ENCODE measurements at places on chromosomes 11 and 22. TPM values are rescaled to one million over a fixed set of nuclear protein-coding genes. Genes with fewer than 3 reads are reported as not detected.

Gene TSSK2
- not detected for total RNA-seq

Gene BTG4
- not detected for total RNA-seq

Gene APOL3
- 17.6 TPM for total RNA-seq

Gene KDM4E
- total RNA-seq, result not detected

Gene OVOL1
- not detected for total RNA-seq

Gene E2F8
- total RNA-seq, result 1.9 TPM

Gene CDHR5
- total RNA-seq, result not detected

Gene HDHD5
- total RNA-seq, result 88.1 TPM

Gene POU2AF3
- not detected for total RNA-seq

Gene POLD3
- 22.9 TPM for total RNA-seq

Gene LRRC56
- total RNA-seq, result 0.63 TPM

DNA sequence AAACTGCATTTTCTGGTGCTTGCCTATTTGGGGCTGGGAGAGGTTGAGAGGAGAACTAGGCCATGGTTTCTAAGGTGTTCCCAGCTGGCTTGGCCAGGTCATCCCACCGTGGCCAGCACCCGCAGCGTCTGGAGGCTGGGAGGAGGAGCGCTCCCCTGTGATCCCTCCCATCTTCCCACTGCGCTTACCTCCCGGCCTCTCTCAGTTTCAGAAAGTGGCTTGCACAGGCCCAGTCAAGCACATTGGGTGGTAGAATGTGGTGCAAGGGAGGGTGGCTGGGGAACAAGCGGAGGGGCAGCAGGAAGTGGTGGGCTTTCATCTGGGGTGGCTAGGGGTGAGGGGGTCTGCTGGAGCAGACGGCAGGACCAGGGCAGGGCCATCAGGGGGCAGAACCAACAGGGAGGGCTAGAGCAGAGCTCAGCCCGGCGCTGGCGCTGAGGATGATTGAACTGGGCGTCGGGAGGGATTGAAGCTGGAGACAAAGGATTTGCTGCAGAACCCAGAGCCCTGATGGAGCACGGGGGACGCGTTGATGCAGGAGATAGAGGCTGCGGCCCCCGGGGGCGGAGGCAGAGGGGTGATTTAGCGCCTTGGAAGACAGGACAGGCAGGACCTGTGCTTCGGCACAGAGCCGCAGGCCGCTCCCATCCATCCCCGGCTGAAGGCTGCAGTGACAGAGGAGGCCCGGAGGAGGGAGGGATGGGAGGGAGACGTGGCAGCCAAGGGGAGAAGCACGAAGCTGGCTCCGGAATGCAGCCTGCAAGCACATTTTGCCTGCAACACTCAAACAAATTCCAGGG is 76.0 kb downstream of the TRIM29 start:
- DNase-seq, result no peak

DNA sequence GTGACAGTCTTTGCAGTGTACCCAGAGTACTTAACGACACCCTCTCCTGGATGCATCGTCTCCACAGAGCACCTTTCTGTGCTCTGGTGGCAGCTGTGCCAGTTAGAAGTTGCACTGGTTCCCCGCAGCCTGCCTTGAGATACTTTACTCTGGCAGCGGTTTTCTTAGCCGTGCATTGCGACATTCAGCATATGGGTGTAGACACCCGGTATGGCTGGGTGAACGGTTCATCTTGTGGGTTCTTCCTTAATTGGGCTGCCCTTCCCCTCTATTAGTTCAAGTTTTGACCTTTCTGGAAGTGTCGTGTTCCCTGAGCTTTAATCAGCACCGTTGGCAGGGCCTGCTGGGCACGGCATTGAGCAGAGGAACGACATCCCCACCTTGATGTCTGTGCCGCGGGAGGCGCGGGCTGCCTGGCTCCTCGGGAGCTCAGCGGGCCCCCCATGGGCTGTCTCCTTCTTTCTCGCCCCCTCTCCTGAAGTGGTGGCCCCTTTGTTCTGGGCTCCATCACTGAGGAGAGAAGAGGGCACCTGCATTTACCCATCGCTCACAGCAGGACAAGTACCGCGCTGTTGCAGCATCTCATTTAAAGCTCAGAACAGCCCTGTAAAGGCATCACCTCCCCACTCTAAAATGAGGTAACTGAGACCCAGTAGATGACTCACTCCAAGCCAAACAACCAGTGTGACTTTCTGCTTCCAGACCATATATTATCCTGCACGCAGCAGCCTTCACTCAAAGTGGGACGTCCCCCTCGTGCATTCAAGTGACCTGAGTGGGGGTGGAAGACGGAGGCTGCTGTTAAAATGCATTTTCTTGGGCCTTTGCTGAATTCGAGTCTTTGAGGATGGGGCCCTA is 13.3 kb downstream of the FAM83F start:
- DNase-seq, result no peak

GRCh38 chr11:94504689-94505293 is 7.5 kb upstream of the C11orf97 start:
- no peak for DNase-seq

- DNase-seq, result peak; percentile 80
Measured at GRCh38 chr22:35544189-35544588, 3.6 kb downstream of the RASD2 start.

DNA sequence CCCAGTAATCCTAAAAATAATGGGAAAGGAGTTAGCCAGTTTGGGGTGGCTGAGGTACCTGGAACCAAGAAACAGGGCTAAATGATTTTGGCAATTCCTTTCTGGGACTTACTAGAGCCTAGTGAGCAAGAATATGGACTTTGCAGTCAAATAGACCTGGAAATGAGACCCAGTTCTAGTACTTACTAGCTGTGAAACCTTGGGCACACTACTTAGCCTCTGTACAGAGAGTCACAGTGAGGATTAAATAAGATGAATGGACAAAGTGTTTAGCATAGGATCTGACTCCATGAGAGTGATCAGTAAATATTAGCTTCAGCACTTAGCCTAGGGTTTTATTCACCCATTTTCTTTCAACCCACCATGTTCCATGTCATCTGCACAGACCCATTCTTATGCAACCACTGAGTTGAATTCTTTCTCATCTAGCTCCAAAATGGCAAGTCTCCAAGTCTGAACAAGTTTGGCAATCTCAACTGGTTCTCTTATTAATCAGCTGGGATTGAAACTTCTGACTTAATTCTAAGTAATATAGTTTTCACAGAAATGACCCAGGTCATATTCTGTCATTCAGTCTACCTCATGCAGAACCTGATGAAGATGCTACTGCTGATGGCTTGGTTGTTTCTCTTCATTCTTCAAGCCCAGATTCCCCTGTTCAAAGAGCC is 15.0 kb upstream of the SORL1 start:
- no peak for DNase-seq

- no peak for DNase-seq
Measured at GRCh38 chr11:115222863-115223530, 281.2 kb downstream of the CADM1 start.

DNA sequence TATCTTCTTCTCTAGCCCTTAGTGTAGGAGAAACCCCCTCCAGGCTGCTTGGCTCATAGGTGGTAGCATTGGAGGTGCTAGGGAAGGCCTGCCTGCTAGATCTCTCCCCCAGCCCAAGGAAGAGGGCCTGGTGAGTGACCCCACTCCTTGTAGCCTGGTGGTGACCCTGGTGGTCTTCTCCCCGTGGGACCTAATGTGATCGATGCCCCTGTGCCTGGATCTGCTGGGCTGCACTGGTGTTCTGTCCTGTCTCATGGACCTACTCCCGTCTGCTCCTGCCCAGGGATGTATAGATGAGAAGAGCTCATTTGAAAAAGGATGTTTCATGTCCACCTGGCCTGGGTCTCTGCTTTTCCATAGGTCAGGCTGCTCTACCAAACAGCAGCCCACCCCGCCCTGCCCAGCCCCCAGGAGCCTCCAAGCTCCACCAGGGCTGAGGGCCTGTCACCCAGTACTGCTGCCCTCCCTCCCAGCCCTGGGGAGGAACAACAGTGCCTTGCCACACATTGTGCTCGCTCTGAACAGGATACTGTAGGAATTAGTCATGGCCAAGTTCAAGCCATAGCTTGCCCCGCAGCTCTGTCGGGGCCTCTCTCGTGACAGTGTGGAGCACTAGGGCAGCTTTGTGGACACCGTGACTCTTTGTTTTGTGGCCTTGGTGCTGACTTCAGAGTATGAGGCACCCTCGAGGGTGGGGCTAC is 19.7 kb downstream of the SLC37A2 start:
- DNase-seq, result no peak

- DNase-seq, result no peak
Measured at GRCh38 chr22:17192186-17192585, 27.0 kb downstream of the ADA2 start.

- DNase-seq, result no peak
Measured at GRCh38 chr11:76769645-76770586, 13.2 kb upstream of the TSKU start.

GRCh38 chr11:7673724-7674434 is 579 bp upstream of the CYB5R2 start:
- DNase-seq, result no peak

- DNase-seq, result no peak
Measured at GRCh38 chr11:117792241-117792640, 4.8 kb downstream of the DSCAML1 start.

DNA sequence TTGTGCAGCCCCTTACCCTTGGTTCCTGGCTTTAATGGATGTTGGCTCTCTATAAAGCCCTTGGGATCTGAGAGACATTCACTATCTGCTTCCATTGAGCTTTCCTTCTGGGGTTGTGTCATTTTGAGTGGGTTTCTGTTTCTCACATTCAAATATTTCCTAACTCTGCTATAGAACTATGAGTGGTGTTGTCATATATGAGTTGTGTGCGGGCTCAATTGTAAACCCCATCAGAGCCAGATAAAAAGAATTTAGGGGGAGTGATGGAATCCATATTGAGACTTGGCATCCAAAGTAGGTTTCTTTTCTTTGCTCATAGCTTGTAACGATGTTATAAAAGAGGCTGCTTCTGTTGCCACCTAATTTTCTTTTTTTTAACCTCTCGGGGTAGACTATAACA is 41.8 kb upstream of the SPON1 start:
- DNase-seq, result no peak

DNA sequence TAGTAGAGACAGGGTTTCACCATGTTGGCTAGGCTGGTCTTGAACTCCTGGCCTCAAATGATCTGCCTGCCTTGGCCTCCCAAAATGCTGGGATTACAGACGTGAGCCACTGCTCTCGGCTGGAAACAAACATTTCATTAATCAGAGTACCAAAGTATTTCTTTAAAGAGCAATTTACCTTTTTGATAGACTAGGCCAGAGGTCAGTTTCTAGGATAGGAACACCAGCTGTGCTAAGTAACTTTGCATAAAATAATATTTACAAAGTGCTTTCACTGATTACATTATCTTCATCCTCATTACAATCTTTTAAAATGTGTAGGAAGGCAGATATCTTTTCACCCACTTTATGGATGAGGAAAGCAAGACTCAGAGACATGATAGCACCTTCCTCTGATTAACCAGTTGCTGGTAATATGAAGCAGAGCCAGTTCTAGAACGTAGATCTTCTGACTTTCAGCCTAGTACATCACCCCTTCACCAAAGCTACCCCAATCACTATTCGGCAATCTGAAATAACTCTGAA is 355.2 kb downstream of the SOX6 start:
- DNase-seq, result no peak

DNA sequence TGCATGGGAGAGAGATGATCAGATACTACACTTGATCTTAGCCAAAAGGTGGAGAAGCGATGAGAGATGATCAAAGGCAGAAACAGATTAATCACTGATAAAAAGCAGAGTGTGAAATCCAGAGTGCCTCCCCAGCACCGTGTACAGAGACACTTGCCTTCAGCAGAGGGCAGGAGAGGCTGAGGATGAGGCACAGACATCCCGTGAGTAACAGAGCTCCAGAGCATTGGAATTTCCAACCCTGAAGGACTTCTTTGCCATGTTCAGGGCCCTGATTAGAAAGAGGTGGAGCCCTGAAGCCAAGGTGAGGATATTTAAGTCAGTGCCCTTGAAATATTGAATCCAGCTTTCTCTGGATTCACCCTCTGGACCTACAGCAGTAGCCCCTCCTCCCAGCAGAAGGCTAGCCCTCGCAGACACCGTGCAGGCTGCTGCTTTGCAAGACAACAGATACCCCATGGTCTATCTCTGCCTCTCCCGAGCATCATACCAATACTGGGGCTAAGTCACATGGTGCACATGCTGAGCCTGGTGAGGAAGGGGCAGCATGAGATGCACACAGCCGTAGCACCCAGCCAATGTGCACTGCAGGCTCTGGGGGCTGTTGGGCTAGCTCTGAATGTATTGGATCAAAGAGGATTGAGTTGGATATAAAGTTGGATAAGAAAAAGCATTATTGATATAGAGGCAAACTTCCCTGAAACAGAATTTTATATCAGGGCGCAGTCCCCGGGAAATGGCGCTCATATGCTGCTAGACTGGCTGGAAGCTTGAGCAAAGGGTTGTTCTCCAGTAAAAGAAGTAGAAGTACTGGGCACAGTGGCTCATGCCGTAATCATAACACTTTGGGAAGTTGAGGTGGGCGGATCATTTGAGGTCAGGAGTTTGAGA is 200.3 kb upstream of the B3GAT1 start:
- DNase-seq, result no peak

GRCh38 chr11:68480852-68481510 is 20.4 kb downstream of the PPP6R3 start:
- no peak for DNase-seq

GRCh38 chr22:41092847-41093411 is 537 bp downstream of the EP300 start:
- DNase-seq, result peak; percentile 26

DNA sequence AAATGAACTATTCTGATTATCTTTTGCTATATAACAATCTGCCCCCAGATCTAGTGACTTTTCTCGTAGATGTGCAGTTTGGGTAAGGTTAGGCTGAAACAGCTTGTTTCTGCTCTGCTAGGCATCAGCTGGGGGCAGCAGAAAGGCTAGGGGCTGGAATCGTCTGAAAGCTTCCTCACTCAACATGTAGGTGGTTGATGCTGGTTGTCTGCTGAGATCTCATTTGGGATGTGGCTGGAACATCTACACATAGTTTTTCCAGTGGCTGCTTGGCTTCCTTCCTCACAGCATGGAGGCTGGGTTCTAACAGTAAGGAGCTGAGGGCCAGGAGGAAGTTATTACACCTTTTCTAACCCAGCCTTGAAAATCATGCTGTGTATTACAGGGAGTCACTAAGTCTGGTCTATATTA is 30.2 kb downstream of the USP47 start:
- no peak for DNase-seq

GRCh38 chr11:67247946-67248550 is 18.2 kb upstream of the GRK2 start:
- DNase-seq, result no peak

DNA sequence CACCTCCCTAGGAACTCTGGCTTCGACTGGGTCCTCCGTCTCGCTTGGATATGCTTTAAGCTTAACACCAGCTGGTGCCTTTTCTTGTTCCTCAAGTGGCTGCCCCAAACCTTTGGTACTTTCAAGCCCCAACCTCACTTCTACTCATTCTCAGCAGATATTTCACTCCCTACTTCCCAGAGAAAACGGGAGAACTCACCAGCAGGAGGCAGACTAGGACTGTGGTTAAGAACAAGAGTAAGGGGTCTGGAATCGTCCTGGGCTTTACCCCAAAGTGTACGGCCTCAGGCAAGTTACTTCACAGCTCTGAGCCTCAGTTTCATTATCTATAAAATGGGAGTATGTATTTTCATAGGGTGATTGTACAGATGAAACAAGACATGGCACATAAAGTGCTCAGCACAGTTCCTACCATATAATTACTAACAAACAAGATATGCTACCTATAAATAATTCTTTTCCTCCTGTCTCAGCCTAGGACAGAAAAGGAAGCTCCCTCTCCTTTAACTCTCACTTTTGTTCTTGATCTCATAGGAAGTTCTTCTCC is 37.8 kb downstream of the PAMR1 start:
- peak; percentile 33 for DNase-seq
